ENCODE measurements at places on chromosomes 16 and 17. TPM values are rescaled to one million over a fixed set of nuclear protein-coding genes. Genes with fewer than 3 reads are reported as not detected.

FADS6 gene
- not detected for total RNA-seq

SRL gene
- total RNA-seq: not detected

FN3K gene
- total RNA-seq: 2.9 TPM

DNA sequence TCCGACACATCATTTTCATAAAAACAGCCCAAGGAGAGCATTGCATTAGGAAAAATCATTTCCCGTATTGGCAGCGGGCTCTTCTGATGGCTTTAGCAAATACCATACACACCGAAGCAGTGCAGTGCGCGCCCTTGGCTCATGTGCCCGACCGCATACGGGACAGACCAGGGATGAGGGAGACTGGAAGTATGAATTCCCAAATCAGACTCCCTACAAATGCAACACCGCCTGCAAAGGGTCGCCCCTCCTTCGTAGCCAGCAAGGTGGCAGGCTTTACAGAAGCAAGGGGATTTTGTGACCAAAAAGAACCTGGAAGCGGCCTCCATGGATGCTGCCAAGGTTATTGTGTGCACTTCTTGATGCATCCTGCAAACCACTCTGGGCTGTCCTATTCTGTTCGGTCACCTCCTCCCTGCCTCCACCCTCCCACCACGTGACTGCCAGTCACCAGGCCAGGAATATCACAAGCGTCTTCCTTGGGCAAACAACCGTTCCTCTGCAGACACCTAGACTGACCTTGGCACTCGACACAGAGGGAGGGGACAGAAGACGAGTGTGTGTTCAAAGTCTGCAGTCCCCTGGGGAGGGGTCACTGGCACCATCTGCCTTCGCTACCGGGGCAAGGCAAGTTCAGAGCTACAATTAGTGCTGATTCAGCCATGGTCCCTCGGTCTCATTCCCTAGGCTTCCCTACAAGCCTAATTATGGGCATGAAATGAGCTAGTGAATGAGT lies 460.4 kb downstream of the SLC39A11 start:
- no peak for DNase-seq

GRCh38 chr17:1050996-1051925 lies 54.3 kb downstream of the TIMM22 start:
- no peak for DNase-seq

- DNase-seq: no peak
Observed at GRCh38 chr17:82665891-82666290, 17.6 kb upstream of the WDR45B start.

- DNase-seq: peak; percentile 75
Observed at GRCh38 chr16:85916141-85916890, 17.4 kb downstream of the IRF8 start.

DNA sequence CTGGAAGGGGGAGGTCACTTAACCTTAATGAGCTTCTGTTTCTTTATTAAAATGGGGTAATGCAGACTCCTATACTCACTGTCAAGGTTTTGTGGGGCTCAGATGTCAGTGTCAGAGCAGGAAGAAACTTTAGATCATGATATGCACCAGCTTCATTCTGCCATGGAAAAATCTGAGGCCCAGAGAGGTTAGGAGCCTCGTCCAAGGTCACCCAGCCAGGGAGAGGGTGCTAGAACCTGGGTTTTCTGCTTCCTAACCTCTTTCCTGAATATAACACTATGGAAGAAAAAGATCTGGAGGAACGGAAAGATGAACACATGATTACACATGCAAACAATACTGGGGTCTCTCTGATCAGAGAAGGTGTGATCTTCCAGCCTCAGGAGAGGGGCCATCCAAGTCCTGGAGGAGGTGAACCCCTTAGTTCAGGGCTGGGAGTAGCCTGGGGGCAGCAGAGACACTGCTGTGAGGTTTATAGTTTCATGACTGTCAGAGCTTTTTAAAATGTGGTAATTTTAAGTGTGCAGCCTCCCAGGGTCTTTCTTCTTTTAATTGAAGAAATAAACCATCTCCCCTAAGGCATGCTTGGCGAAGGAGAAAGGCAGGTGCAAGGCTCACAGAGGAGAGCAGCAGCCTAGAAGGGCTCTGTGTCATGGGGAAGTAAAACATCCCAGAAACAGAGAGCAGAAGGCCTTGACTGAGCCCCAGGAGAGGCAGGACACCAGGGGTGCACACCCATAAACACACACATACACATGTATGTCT lies 10.2 kb upstream of the MEOX1 start:
- DNase-seq: no peak

DNA sequence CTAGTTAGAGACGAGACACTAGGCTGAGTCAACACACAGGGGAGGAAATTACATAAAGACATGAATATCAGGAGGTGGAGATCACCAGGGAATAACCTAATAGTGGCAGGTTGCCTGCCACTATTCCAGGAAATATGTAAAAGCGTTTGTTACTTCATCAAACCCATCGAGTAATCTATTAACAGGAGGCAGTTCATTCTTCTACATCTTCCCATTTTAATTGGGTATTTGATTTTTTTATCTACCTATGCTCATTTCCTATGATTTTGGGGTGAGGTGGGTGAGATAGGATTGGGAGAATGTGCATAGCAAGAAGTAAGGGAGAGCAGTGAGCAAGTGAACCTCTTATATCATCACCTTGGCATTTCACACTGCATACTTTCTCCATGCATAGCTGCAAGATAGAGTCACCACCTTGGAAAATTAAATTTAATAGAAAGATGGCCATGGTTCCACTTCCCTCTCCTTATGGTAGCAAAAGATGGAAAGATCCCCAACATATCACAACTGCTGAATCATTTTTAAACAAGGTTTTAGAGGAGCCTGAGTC lies 312.2 kb downstream of the TMEM114 start:
- no peak for DNase-seq

DNA sequence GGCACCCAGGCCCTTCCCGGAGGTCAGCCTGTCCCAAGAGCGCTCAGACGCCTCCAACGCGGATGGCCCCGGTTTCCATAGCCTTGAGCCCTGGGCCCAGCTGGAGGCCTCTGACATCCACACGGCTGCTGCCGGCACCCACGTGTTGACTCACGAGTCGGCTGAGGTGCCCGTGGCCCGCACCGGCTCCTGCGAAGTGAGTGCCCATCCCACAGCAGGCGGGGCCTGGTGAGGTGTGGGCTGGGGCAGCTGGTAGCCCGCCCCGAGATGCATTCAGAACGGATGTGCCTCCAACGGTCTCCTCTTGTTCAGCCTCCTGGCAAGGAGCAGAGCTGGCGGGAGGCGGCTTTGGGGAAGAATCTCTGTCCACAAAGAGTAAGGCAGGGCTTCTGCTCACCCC lies 2.7 kb downstream of the WDR90 start:
- DNase-seq: peak; percentile 43
